ENCODE measurements at places on chromosomes 5 and 9. TPM values are rescaled to one million over a fixed set of nuclear protein-coding genes. Genes with fewer than 3 reads are reported as not detected.

DNA sequence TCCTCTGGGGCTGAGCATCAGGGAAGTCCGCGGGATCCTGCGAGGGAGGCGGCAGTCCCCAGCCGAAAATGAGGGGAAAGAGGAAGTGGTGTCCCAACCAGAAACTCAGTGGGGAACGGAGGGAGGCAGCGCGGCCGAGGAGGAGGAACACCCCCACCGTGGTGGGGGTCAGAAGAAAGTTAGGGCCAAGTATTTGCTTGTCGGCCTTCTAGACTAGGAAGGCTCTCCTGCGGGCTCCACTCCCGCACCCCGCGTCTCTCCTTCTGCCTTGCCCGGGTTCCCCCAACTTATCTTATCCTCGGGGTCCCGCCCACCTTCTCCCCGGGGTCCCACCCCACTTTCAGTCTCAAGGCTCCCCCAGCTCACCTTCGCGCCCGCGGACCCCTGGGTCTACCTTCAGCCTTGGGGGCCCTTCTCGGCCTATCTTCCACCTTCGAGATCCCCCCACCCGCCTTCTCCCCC is 557 bp upstream of the PHF2 start:
- H3K4me1 ChIP-seq: peaks cover 40% of the 10 kb centered on the region
- H3K4me3 ChIP-seq: peak overlapping the region; percentile 90
- no peaks in the 10 kb centered on the region for H3K27me3 ChIP-seq
- no peaks in the 10 kb centered on the region for H3K36me3 ChIP-seq

Gene DMRT2
- total RNA-seq: not detected

GRCh38 chr5:158802941-158803341 is 296.8 kb downstream of the EBF1 start:
- DNase-seq: no peak
- no peak overlapping the region for H3K27ac ChIP-seq
- no peak overlapping the region for H3K4me3 ChIP-seq
- no peaks in the 10 kb centered on the region for H3K4me1 ChIP-seq

GRCh38 chr5:145797336-145797735 is 37.8 kb downstream of the PRELID2 start:
- DNase-seq: no peak
- H3K4me1 ChIP-seq: no peaks in the 10 kb centered on the region
- H3K27ac ChIP-seq: no peak overlapping the region
- H3K4me3 ChIP-seq: no peak overlapping the region
- no peaks in the 10 kb centered on the region for H3K36me3 ChIP-seq

- no peak for DNase-seq
- H3K4me1 ChIP-seq: peaks cover 3% of the 10 kb centered on the region
- peaks cover 2% of the 10 kb centered on the region for H3K36me3 ChIP-seq
- no peak overlapping the region for H3K4me3 ChIP-seq
- no peak overlapping the region for H3K27ac ChIP-seq
These were observed 49.0 kb upstream of the POU5F2 start for GRCh38 chr5:93790401-93790800.

Gene TCERG1
- 98.1 TPM for total RNA-seq

DNA sequence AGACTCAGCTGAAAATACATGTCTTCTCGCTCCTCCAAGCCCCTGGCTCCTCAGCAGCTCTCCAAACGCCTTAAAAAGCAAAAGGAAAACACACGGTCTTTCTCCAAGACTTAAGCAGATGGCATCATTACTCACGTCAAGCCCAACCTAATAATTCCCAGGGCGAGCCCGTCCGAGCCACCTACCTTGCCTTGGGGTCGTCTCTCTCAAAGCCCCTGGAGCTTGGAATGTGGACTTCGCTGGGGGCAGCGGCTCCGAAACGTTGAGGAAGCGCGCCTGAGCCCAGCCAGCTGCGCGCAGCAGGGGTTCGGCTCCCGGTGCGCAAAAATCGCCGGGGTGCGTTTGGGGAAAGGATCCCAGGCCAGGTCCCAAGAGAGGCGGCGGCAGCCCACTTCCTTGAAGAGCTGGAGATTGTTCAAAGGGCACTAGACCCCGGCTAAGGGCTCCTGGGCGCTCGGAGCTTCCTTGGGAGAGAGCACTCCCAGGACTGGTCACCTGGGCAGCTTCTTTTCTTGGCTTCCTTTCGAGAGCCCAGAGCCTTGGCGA is 395 bp downstream of the DRD1 start:
- peaks cover 3% of the 10 kb centered on the region for H3K36me3 ChIP-seq
- peaks cover 66% of the 10 kb centered on the region for H3K27me3 ChIP-seq
- H3K27ac ChIP-seq: no peak overlapping the region

GRCh38 chr5:11076945-11077613 is 316.0 kb upstream of the DAP start:
- no peak for DNase-seq
- H3K36me3 ChIP-seq: peaks cover 2% of the 10 kb centered on the region
- H3K27ac ChIP-seq: no peak overlapping the region
- H3K4me3 ChIP-seq: no peak overlapping the region
- H3K4me1 ChIP-seq: no peaks in the 10 kb centered on the region

GRCh38 chr5:117652958-117653280 is 1078.3 kb upstream of the SEMA6A start:
- no peak overlapping the region for H3K4me3 ChIP-seq
- DNase-seq: no peak
- H3K4me1 ChIP-seq: no peaks in the 10 kb centered on the region

GRCh38 chr5:16669776-16670175 is 53.0 kb upstream of the RETREG1 start:
- H3K36me3 ChIP-seq: no peaks in the 10 kb centered on the region
- H3K4me3 ChIP-seq: no peak overlapping the region
- peaks cover 10% of the 10 kb centered on the region for H3K27me3 ChIP-seq
- no peak for DNase-seq
- H3K27ac ChIP-seq: no peak overlapping the region

DNA sequence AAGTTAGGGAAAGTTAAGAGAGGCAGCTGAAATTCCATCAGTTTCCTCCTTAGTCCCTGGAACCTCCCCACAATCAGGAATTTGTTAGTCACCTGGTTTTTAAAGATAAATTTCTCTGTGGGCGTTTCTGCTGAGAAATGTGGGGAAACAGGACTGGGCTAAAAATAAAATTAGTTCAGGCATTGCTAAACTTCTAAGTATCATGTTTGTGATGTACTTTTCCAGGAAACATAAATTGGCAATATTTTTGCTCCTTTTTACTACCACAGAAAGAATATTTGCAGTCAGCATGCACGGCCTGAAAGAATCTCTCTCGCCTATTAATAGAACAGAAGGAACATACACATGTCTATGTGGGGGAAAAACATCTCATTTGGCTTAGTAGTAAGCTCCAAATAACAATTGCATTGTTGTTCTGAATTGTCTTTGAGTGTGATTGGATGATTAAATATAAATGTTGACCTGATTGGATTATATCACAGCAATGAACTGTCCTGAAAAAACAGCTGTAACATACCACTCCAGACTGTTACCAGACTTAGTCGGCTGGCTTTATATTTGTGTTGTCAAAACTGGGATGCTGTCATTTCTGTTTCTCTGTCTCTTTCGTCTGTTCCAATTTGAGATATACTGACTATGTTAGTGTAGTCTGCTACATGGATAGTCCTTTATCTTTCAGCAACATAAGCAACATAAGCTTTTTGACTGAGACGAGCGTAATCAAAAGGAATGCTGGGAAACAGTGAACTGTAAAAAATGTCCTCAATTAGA is 12.9 kb downstream of the TJP2 start:
- H3K27ac ChIP-seq: peak overlapping the region; percentile 27
- H3K27me3 ChIP-seq: no peaks in the 10 kb centered on the region
- H3K4me1 ChIP-seq: peaks cover 11% of the 10 kb centered on the region
- H3K36me3 ChIP-seq: no peaks in the 10 kb centered on the region
- H3K4me3 ChIP-seq: no peak overlapping the region
- DNase-seq: no peak

GRCh38 chr9:121650217-121651007 is 1.0 kb upstream of the DAB2IP start:
- peaks cover 76% of the 10 kb centered on the region for H3K27me3 ChIP-seq
- DNase-seq: no peak
- H3K36me3 ChIP-seq: peaks cover 6% of the 10 kb centered on the region
- H3K27ac ChIP-seq: no peak overlapping the region

- peak overlapping the region; percentile 97 for H3K4me3 ChIP-seq
- H3K27ac ChIP-seq: peak overlapping the region; percentile 96
- no peaks in the 10 kb centered on the region for H3K27me3 ChIP-seq
- DNase-seq: peak; percentile 29
- H3K4me1 ChIP-seq: peaks cover 44% of the 10 kb centered on the region
- H3K36me3 ChIP-seq: peaks cover 6% of the 10 kb centered on the region
These were observed 467 bp downstream of the C9orf78 start for GRCh38 chr9:129834489-129835127.

- no peaks in the 10 kb centered on the region for H3K27me3 ChIP-seq
- H3K36me3 ChIP-seq: no peaks in the 10 kb centered on the region
- no peak for DNase-seq
- no peak overlapping the region for H3K4me3 ChIP-seq
- no peak overlapping the region for H3K27ac ChIP-seq
These were observed 887.1 kb downstream of the MAT2B start for GRCh38 chr5:164392531-164392930.

Gene SIT1
- 33.9 TPM for total RNA-seq

- peaks cover 2% of the 10 kb centered on the region for H3K4me1 ChIP-seq
- no peaks in the 10 kb centered on the region for H3K36me3 ChIP-seq
- H3K27ac ChIP-seq: no peak overlapping the region
- no peak for DNase-seq
- no peaks in the 10 kb centered on the region for H3K27me3 ChIP-seq
These were observed 181.9 kb upstream of the HMHB1 start for GRCh38 chr5:143629871-143630659.

DNA sequence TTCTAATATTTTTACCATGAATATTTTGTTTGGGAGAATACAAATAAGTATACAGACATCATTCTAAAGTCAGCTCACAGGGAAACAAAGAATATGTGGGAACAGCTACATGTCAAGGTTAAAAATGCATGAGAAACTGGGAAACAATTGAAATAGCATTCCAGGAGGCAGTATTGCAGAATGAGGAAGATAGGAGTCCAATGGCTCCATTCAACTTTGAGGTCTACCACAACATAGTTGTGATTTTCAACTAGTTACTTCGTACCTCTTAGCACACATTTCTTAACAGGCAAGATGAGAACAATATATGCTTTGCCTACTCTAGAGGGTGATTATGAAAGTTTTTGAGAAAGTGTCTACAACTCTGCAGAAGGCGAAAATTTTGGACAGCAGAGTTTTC is 35.2 kb upstream of the CAST start:
- no peak for DNase-seq
- H3K4me3 ChIP-seq: no peak overlapping the region
- peaks cover 26% of the 10 kb centered on the region for H3K4me1 ChIP-seq

Gene DRD1
- total RNA-seq: not detected

- no peak overlapping the region for H3K27ac ChIP-seq
- no peaks in the 10 kb centered on the region for H3K36me3 ChIP-seq
- no peak overlapping the region for H3K4me3 ChIP-seq
- H3K4me1 ChIP-seq: no peaks in the 10 kb centered on the region
- no peaks in the 10 kb centered on the region for H3K27me3 ChIP-seq
These were observed 622.1 kb downstream of the PSAT1 start for GRCh38 chr9:78918976-78919375.

Gene TRIM7
- 2.2 TPM for total RNA-seq

Gene NR5A1
- not detected for total RNA-seq

DNA sequence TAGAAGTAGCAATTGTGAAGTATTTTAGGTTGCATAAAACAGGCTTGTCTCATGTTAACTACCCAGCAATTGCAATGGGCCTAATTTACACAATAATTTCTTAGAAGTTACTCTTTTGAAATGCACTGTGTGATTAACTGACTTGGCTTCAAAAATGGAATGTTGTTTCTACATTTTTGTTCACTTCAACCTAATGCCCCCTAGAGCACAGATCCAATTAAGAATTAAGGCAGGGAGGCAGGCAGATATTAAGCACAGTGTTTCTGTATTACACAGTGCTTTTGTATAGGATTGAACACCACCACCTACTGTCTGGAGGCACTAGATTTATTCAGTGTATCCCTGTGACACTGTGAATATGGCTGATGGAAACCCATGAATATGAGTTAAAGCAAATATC is 302.1 kb downstream of the FBXL17 start:
- no peak overlapping the region for H3K27ac ChIP-seq
- H3K4me3 ChIP-seq: no peak overlapping the region
- H3K4me1 ChIP-seq: no peaks in the 10 kb centered on the region
- no peaks in the 10 kb centered on the region for H3K27me3 ChIP-seq
- no peak for DNase-seq

DNA sequence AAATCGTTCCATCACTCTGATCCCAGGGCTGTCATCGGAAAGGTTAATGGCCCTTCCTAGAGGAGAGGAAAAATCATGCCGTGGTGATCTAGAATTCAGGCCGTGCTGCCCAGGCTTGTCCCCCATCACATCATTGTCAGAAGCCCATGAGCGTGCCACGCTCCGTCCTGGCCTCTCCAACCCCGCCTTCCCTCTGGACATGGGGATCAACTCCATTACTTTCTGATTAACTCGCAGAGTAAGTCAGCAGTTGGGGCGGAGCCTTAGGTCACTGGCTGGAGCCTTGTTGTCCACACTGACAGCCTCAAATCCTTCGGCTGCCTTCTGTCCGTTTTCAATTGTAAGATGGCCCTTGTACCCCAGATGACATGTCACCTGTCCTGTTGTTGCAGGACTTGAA is 75.0 kb downstream of the MVB12B start:
- H3K36me3 ChIP-seq: peaks cover 2% of the 10 kb centered on the region
- H3K27me3 ChIP-seq: no peaks in the 10 kb centered on the region
- H3K4me3 ChIP-seq: no peak overlapping the region
- no peak overlapping the region for H3K27ac ChIP-seq
- H3K4me1 ChIP-seq: peaks cover 25% of the 10 kb centered on the region

DNA sequence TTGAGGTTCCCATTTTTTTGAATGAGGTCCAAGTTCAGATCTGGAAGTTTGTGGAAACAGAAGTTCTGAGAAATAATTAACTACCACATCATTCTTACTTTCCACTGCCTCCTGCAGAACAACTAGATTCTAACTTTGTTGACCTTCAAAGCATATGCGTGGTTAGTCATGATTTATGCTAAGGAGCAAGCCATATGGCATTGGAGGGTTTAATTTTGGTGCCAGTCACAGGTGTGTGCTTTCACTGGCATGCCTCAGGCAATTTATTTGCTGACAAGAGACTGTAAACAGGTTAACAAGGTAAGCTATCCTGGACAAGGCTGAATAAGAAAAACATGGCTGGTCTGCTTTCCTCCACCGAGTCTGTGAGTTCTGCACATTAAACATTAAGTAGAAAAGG is 31.5 kb downstream of the HMHB1 start:
- H3K36me3 ChIP-seq: no peaks in the 10 kb centered on the region
- no peak overlapping the region for H3K4me3 ChIP-seq
- no peak for DNase-seq
- peaks cover under 1% of the 10 kb centered on the region for H3K4me1 ChIP-seq
- H3K27me3 ChIP-seq: peaks cover 19% of the 10 kb centered on the region
- H3K27ac ChIP-seq: no peak overlapping the region

- H3K4me1 ChIP-seq: peaks cover 44% of the 10 kb centered on the region
- DNase-seq: no peak
- no peak overlapping the region for H3K4me3 ChIP-seq
- H3K36me3 ChIP-seq: peaks cover 4% of the 10 kb centered on the region
These were observed 3.3 kb upstream of the SH2D3C start for GRCh38 chr9:127781806-127782205.

GRCh38 chr9:131015112-131015511 is 6.1 kb downstream of the LAMC3 start:
- peaks cover 6% of the 10 kb centered on the region for H3K36me3 ChIP-seq
- no peak overlapping the region for H3K4me3 ChIP-seq
- H3K4me1 ChIP-seq: peaks cover 3% of the 10 kb centered on the region
- H3K27me3 ChIP-seq: peaks cover 55% of the 10 kb centered on the region

Data from T-helper 17 cell (primary cell).